Activated gamma-delta T cell treated with anti-CD3 and anti-CD28 coated beads, Interleukin-2, amount 50 U/mL, for 16 hours (primary cell): ENCODE measurements at places on chromosomes 7 and 10.

GRCh38 chr10:66752714-66753113 is 173.1 kb upstream of the LRRTM3 start:
- no peak for DNase-seq

DNA sequence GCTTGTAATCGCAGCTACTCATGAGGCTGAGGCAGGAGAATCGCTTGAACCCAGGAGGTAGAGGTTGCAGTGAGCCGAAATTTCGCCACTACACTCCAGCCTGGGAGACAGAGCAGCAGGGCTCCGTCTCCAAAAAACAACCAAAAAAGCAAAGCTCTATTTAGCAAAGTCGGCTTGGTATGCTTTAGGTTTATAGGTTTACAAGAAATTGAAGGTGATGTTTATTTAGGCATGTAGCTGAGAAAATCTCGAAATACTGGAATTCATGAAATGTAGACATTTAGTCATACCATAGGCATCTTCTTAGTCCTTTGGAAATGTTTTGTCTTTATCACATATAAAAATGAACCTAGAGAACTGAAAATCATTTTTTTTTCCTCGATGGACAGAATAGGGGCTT is 453.8 kb upstream of the ANKRD30A start:
- no peak for DNase-seq

DNA sequence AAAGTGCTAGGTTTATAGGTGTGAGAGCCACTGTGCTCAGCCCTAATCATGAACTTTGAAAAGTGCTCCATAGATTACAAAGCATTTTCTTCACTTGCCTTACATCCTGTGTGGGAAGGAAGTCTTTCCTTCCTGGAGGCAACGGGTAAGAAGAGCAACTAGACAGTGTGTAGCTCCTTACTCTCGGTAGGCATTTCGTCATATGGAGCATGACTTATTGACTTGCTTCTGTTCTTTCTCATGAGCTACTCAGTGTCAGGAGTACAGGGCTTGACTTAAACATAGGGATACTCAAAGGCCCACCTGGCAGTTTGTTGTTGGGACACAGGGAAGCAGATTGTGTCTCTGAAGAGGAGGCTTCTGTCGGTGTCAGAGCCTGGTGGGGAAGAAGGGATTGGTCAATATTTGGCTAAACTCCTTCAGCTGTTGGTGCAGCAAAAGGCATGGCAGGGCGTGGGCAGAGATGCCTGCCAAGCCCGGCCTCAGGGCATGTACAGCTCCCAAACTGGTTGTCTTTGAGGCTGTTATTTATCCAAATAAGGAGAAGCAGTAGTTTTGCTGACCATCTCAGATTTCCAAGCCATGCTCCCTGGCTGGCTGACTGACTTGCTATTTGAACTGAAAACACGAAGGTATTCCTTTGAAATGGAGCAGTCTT is 248.9 kb downstream of the KIAA1217 start:
- no peak for DNase-seq

DNA sequence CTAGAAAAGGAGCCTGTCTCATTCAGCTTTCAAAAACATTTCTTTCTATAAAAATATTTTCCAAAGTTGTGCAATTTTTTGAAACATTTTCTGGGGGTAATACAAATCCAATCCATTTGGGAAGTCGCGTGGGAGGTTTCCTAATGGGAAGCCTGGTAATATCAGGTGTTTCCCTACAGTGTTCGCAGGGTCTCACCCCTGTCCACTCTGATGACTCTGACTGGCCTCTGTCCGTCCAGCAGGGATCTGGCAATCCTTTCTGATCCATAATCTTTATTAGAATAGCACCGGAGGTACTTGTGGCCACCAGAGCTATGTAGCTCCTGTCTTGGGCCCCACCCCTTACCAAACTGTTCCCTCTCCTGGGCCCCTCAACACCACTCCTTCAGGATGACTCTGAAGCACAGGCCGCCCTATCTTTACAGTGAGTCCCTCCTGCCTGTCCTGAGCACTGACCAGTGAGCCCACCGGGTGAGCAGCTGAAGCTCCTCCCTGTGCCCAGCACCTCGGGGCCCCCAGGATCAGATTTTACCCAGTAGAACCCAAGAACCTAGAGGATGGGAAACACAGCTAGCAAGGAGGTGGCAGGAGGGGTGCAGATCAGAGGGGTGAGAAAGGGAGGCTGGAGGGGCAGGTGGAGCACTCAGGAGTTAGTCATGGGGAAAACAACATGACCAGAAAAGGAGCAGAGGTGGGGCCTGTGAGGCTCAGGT is 84.8 kb downstream of the PTPRE start:
- no peak for DNase-seq

DNA sequence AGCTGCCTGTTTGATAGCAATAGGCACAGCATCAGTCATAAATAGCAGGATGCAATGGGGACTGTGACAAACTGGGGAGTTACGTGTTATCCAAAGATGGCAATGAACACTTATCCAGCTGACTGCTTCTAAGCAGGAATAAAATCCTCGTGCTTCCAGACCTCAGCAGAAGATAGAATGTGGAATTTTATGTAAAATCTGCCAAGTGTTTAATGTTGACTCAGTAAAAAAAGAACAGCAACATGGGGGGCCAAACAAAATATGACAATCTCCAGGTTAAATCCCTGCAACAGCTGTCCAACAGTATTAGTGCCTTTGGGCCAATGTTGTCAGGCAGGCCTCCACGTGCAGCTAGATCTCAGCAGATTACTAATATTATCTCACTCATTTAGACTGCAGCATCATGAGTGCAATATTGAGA is 127.3 kb downstream of the SEMA3C start:
- DNase-seq = no peak

DNA sequence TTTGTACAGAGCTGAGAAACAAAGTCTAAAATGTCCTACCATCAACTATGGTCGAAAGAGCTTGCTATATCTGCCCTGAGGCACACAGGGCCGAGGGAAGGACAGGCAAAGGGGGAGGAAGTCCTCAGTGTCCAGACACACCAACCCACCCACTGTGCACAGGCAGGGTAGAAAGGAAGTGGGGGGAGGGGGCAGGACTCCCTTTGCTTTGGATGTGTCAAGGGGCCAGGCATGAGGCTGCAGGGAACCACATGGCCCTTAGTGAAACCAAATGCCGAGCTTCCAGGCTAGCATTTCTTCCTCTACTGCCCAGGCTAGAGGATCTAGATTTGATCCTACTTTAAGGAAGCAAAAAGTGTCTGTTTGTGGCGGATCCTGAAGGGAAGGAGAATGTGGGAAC is 28.6 kb downstream of the KCNH2 start:
- DNase-seq = no peak

GRCh38 chr10:20877986-20878983 is 18.8 kb downstream of the NEBL start:
- DNase-seq = no peak

DNA sequence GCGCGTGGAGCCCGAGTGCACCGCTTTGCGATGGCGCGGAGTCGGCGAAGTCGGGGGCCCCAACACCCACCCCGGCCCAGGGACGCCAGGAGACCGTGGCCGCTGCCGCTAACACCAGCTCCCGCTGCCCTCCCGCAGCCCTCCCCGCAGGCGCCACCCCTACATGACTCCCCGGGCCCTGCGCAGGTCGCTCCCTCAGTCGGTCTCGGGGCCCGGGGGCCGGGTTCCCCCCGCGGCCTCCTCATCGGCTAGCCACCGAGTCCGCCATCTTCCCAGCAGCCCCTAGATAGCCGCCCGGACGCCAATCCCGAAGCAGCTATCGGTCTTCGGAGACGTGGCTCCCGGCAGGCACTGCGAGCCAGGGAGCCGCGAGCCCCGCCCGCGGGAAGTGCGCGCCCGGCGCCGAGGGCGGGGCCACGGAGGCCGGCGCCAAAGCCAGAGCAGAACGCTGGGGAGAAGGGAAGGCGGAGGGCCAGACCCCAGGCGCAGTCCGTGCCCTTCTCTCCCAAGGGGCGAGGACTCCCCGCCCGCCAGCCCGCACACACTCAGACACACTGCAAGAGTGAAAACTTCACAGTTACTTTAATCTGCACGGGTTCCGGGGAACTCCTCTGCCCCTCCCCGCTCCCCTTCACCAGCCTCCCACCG is at the start of gene FASTK:
Gene FASTK, minus strand, starts transcription at position 288 of the 648 bp plus-strand sequence. Its CDS starts 43 bp downstream, at position 245.
- peak; percentile 80 for DNase-seq

DNA sequence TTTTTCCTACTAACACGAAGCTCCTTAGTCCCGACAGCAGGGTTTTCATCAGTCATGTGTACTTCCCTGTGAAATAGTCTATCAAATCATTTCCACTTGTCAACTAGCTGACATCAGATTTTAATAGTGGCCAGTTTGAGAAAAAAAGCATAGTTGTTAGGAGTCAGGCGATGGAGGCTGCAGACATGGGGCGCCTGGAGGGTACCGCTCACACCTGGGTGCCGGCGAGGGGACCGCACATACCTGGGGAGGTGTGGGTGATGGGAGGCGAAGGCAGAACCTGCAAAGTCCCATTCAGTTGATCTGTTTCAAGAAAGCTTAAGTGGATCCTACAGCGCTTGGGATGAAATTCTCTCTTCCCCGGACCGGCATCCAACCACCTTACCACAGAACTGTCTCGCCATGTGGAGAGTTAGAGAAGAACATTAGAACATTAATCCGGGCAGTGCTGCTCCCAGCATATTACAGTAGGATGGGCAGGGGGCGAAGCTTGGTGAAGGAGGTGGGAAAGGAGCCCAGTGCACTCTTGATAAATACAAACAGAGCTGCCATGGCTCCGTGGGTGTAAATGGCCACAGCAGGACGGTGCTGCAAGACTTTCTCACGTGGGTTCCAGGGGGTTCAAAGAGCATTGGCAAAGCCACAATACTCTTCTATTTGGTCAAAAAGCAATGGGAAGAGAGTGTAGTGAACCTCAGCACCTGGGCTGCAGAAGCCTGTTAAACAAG is 24.2 kb downstream of the ADARB2 start:
- no peak for DNase-seq
